NCI-H460 (cell line): ENCODE measurements at places on chromosomes 12 and 14.
A peak's percentile ranks its signal among the peaks of the same experiment; 100 is the strongest.

GRCh38 chr14:35122696-35123387 lies 490 bp downstream of the PRORP start:
- no peak for DNase-seq

- peak; percentile 15 for DNase-seq
Measured at GRCh38 chr14:100193417-100194357, 34.2 kb upstream of the DEGS2 start.

DNA sequence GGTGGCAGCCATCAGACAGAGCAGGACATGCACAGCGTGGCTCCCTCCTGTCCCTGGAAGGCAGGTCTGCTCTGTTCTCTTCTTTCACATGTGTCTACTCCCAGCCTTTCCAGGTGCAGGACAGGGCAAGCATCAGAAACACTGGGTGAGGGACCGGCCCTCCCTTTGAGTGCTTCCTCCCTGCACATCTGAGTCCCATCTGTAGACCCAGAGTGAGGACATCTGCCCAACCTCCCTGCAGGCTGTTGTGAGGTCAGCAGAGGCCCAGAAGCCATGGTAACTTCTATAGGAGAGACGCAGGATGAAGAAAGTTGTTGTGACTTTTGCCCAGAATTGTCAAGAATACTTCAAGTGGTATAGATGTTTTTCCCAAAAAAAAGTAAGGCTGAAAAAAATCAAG lies 282.7 kb downstream of the CACNA1C start:
- no peak for DNase-seq

- DNase-seq = no peak
Measured at GRCh38 chr12:107184359-107184930, 91.1 kb upstream of the CRY1 start.

DNA sequence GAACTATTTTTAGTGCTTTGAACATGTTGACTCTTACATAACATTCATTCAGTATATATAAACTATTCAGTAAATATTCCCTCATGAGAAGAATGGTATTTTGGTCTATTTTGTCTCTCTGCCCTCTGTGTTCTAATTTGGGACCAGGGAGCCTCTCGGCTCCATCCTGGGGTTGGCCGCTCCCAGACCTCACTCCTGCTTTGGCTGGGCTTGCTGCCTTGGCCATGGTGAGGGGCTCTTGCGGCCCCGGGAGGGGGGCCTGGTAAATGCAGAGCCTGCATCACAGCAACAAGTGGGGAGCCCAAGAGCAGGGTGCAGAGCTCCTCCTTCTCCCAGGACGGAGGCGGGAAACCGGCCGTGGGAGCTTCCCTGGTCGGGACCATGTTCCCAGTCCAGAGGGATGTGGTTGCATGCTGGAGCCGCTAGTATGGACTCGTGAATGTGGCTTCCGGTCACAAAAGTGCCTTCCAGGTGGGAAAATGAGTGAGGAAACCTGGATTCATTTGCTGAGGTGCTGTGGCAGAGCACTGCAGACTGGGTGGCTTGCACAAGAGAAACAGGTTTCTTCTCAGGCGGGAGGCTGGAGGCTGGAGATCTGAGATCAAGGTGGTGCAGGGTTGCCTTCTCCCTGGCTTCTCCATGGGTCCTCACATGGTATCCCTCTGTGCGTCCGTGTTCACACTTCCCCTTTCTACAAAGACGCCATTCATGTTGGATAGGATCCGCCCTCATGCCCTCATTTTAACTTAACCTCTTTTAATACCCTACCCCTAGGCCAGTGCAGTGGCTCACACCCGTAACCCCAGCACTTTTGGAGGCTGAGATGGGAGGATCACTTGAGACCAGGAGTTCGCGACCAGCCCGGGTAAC lies 250.2 kb downstream of the CACNA1C start:
- no peak for DNase-seq

- no peak for DNase-seq
Measured at GRCh38 chr12:113151655-113152054, 2.1 kb downstream of the CFAP73 start.

DNA sequence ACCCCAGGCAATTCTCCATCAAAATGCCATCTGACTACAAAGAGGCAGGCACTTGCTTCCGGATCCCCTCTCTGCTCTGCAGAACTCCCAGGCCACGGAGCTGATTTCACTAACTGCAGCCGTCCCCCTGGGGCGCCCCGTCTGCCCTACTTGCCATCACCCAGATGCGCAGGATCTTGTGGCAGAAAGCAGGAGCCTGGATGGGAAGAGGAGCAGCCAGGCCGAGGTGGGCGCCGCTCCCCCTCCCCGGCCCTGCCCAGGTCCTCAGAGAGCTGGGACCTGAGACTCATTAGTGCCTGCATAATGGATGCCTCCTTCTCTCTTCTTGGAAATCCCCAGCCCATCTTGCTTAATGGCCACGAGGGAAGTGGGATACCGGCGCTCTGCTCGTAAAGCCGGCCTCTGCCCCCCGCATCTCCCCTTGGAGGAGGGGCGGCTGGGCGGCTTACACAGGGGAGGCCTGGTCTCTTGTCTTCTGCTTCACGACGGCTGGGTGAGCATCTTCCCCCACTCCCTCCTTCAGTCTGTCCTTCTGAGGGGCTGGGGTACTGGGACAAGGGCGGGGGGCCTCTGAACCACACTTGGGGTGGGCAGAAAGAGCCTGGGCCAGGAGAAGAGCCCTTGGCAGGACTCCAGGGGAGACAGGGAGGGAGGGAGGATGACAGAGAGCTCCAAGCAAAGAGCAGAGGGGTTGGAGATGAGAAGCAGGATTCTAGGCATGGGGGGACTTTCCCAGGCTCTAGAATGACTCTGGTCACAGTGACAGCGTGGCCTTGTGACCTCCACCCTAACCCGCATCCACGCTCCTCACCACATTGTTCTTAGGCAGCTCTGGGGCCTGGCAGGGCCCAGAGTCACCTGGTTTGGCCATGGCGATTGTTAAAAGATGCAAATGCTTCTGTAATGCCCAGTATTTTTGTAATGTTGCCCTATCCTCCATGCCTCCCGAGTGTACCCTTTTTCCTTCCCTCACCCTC lies 19.4 kb upstream of the EML1 start:
- DNase-seq = no peak

- DNase-seq = no peak
Measured at GRCh38 chr12:75917715-75918114, 113.9 kb downstream of the PHLDA1 start.

DNA sequence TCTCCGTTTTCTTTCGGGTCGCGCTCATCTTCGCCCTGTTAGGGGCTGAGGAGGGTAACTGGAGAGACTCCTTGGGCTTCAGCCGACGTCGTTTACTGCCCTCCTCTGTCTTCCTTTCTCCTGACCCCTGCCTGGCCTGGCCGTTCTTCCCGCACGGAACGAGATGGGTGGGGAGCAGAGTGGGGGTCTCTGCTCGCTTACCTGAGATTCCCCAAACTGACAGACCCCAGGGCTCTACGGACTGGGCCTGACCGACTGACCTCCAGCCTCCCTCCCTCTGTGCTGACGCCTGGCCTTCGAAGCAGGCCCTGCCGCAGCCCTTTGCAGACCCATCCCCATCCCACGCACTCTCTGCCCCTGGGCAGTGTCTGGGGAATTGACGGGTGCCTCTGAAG lies 439 bp downstream of the GOLGA5 start:
- no peak for DNase-seq

DNA sequence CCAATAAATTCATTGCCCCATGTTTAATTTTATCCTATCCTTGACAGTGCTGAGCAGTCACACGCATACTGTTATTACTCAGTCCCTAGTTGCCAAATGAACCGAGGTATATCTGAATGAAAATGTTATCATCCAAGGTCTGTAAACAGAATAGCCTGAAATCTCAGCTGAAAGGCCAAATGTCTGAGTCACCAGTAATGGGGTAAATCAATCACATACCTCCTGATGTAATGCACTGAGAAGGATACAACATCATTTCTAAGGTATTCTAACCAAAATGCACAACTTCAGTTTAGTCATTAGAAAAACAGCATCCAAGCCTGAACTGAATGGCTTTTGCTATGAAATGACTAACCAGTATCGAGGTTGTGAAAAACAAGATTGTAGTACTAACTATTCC lies 228.6 kb downstream of the DPF3 start:
- DNase-seq = no peak

GRCh38 chr14:69303086-69303485 lies 43.1 kb downstream of the GALNT16 start:
- DNase-seq = no peak

GRCh38 chr12:52552055-52552454 lies 890 bp downstream of the KRT71 start:
- no peak for DNase-seq

DNA sequence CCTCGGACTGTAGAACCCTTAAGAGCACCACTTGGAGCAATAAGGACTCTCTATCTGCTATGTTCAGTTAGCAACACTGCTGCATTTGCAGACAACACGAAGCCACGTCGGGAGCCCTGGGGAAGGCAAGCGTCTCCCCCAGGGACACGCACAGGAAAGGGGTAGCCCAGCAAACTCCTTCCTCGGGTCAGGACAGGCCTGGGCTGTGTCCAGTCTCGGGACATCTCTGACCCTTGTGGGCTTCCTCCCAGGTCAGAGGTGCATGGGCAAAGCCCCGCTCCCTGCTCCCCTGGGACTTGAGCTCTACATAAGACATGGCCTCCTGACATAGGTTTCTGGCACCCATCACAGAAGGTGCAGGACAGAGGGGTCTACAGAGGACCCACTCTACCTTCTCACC lies 119.5 kb downstream of the PIWIL1 start:
- DNase-seq = no peak

DNA sequence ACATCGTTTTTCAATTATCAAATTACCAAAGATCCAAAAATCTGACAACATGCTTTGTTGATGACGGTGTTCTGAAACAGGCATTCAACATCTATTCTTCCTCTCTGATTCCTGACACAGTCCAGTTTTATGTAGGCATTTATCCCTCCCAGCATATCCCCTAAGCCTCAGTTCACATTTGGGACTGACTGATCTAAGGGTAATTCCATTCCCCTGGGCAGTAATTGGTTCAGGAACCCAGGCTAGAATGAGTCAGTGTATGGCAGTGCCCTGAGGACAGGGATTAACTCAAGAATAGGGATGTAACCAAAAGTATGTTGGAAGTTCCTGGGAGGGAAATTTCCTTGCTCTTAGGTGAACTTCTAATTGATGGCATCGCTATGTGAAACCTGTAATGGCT lies 10.3 kb upstream of the PCNX1 start:
- DNase-seq = no peak

DNA sequence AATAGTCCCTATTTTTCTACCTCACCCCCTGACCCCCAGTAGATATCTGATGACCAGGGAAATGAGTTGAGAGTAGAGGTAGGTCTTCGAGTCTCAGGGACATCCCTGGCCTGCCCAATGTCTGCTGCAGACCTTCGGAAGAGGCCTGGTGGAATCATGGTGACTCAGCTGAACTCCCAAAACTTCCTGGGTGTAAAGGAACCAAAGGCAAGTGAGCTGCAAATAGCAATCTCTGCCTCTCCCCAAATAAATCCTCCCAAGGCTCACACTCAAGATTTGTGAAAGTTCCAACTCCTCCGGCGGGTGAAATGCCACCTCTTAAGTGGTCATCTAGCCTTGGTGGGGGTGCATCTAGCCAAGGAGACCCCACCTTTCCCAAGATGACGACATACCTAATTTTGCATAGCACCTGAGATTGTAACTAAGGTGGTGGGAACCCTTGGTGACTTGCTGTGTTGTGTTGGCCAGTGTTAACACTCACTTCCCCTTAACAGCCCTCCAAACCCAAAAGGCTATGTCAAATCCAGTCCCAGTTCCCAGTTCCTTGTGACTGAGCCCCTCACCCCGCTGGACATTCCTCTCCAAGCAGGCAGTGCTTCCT lies 6.3 kb downstream of the ZFP36L1 start:
- DNase-seq = no peak

GRCh38 chr14:76502219-76502618 lies 126.3 kb downstream of the ESRRB start:
- DNase-seq = no peak

DNA sequence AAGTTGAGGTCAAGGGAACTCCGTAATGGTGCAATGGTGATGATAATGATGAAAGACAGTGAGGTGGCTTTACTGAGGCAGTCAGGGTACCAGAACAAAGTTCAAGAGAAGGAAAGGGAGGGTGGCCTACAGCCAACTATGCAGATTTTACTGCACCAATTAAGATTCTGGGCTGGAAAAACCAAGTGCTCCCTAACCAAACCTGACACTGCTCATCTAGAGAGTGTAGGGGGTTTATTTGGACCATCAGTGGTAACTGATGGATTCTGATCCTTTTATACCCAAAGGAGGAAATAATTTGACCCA lies 387 bp downstream of the LRRC9 start:
- DNase-seq = no peak

GRCh38 chr12:33596814-33597213 lies 157.2 kb upstream of the SYT10 start:
- no peak for DNase-seq

DNA sequence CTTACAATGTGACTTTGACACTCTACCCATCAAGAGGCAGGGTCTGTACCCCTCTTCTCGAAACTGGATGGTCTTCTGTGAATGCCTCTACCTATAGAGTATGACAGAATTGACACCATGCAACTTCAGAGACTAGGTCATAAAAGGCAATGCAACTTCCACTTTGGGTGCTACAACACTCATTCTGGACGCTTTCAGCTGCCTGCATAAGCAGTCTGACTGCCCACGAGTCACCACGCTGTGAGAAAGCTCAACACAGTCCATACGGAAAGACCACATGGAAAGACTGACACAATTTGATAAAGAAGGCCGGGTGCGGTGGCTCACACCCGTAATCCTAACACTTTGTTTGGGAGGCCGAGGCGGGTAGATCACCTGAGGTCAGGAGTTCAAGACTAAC lies 14.9 kb downstream of the SLC7A7 start:
- no peak for DNase-seq

GRCh38 chr14:94177806-94178205 lies 3.7 kb downstream of the PPP4R4 start:
- DNase-seq = no peak

DNA sequence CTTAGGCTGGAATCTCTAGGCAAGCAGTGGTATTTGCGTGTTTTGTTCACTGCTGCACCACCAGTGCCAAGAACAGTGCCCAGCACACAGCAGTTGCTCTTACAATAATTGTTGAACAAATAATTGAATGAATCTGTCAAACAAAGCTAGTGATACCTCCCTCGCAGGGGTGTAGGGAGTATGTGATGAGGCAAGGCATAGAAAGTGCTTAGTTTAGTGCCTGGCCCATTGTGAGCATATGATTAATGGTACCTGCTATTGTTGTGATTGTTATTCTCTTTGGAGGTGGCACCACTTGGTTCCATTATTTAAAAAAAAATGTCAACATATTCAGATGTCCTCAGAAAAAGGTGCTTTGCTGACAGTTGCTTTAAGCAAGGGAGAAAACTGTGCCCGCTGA lies 210.1 kb upstream of the TBX3 start:
- DNase-seq = no peak
